Ammon's horn (tissue), 1 donor: ENCODE measurements at places on chromosomes 5 and 9.

GRCh38 chr9:37026113-37026930 lies 7.7 kb downstream of the PAX5 start:
- no peak for DNase-seq

DNA sequence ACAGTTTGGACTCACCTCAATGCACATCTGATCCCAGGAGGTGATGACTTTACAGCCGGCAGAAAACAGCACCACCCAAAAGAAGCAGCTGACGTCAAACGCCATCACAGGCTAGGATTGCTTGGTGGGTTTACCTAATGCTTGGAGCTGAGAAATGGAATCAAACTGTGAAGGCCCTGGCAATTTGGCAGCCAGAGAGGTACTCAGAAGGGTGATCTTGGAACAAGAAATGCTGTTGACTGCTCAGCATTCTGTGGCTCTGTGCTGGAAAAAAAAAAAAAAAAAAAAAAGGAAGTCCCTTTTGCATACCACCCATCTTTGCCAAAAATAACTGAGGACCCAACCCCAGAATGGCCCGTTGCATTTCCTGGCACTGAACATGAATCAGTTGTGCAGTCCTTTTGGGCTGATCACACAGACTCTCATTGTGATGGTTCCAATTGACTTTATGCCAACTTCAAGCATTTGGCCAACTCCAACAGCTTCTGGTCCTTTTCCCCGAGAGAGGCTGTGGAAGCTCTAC lies at the start of gene CD180:
TSS of gene CD180 (minus strand) at position 263 of the 523 bp plus-strand sequence. CDS start at position 105, 158 bp downstream.
- DNase-seq, result peak; percentile 93

- no peak for DNase-seq
Observed at GRCh38 chr5:68246802-68247201, 31.2 kb downstream of the PIK3R1 start.

DNA sequence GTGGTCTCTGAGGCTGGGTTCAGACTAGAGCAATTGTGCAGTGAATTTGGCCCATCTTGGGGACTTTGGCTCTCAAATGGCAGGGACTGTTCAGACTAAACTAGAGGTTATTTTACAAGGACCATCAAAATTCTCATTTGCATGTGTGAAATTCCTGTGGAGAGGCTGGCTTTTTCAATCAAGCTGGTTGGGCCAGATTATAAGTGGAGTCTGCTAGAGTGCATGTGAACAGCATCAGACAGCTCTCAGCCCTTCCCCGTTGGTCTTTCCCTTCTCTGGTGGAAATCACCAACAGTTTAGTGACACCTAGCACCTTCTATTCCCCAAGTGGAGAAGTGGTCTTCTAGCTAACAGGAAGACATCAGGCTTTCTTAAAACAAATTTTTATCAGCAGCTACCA lies 301.3 kb downstream of the CWC27 start:
- no peak for DNase-seq

DNA sequence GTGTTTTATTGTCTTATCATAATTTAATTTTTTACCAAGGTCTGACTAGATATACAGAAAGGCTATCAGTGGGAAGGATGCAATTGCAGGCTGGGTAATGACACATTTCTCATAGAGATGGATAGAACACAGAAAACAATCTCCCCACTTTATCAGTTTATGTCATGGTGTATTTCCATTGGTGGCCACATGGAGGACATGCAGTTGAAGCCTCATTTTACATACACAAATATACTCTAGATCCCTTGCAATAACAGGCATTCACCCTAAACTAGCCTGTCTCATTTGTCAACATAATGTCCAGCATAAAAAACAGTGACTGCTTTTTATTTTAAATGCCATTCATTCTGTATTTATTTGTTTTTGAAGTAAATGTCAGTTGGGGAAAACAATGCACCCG lies 526.3 kb downstream of the GABRG2 start:
- DNase-seq, result no peak

- peak; percentile 1 for DNase-seq
Observed at GRCh38 chr9:89810431-89810830, 205.6 kb downstream of the GADD45G start.

DNA sequence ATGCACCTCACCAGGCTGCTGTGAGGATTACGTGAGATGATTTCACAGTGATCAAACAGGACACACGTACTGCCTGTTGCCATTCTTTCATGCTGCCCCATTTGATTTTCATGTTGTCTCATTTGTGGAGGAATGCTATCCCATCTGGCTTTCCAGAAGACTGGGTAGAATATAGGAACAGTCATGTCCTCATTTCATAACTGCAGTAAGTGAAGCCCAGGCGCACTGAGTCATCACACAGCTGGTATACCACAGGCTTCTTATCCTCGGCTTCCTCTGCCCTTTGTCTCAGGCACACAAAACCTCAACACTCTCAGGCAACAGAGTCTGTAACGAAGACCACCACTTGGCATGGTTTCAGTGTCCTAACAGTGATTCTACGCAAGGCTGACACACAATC lies 62.3 kb downstream of the LHFPL2 start:
- peak; percentile 77 for DNase-seq

DNA sequence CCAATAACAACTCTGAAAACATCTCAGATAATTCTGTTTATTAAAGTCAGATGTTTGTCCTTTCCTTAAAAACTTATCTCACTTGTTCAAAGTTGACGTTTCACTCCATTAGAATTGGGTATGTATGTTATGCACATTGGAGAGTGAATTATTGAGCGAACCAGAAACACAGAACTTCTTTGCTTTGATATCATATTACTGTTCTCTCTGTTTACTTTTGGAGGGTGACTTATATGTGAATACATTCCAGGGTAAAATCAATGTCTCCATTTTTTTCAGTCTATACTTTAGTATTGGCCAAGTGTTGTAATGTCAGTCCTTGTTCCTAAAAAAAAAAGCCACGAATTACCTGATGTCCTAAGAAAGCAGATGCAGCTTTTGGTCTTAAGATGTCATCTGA lies 307.4 kb downstream of the CSNK1G3 start:
- DNase-seq, result no peak

- no peak for DNase-seq
Observed at GRCh38 chr5:149002761-149003689, 59.8 kb downstream of the SH3TC2 start.

GRCh38 chr9:8395022-8395421 lies 595.4 kb upstream of the DMAC1 start:
- DNase-seq, result no peak

DNA sequence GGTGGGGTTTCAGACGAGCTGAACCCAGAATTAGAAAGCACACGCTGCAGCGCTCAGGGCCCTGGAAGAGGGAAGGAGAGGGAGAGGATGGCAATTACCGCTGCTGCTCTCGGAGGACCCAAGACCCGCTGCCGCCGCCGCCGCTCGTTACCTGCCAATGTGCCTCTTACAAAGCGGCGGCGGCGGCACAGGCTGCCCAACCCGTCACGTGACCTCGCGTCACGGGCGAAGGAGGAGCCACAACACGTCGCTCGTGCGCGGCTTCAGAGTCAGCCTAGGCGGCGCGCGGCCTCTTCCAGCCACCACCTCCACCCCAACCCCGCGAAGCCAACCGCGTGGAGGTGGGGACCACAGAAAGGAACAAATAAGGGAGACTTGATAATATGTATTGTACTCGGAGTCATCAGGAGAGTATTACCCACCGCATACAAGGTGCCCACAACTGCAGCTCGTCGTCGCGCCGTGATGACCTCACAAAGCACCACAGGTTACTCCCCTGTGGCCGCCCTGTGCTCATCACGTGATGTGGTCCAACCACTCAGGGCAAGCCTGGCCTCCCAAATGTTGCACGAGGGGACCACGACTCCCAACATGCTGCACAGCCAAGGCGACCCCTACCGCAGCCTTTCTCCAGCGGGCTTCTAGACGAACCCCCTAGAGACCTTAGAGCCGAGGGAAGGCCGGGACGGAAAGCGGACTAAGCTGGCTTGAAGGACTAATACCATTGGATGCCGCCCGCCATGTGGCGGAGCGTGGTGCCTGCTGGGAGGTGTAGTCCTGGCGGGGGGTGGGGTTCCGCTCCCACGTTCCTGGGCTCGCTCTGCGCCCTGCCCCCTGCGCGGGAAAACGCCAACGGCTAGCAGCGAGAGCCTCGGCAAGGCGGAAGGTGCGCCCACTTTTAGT lies at the start of gene UBAP2:
TSS of gene UBAP2 (minus strand) at position 161 of the 903 bp plus-strand sequence. CDS start 31,739 bp downstream, outside the sequence.
- peak; percentile 99 for DNase-seq

- no peak for DNase-seq
Observed at GRCh38 chr5:29079771-29080170, 2041.4 kb upstream of the CDH9 start.

GRCh38 chr5:157115502-157115901 lies 6.7 kb upstream of the HAVCR2 start:
- no peak for DNase-seq

DNA sequence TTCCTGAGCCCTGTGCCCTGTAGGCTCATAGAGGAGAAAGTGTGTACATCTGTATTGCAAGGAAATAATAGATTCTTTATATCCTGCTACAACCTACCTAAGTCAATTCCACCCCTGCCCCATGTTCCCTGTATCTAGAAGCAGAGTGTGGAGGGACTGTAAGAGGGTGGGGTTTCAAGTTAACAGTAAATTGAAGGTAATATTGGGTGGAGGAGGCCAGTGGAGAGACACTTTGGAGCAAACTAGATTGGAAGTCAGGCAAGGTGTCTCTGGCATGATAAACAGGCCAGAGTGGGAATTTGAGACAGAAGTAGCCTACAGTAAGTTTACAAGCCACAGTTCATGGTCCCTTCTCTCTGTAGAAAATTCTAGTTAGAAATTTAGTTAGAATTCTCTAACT lies 2.3 kb upstream of the HEMGN start:
- no peak for DNase-seq
